ENCODE measurements at places on chromosomes 5 and 9. TPM values are rescaled to one million over a fixed set of nuclear protein-coding genes. Genes with fewer than 3 reads are reported as not detected.
A peak's percentile ranks its signal among the peaks of the same experiment; 100 is the strongest.

GRCh38 chr5:107867266-107867665 lies 196.5 kb upstream of the EFNA5 start:
- no peak for ATAC-seq

DNA sequence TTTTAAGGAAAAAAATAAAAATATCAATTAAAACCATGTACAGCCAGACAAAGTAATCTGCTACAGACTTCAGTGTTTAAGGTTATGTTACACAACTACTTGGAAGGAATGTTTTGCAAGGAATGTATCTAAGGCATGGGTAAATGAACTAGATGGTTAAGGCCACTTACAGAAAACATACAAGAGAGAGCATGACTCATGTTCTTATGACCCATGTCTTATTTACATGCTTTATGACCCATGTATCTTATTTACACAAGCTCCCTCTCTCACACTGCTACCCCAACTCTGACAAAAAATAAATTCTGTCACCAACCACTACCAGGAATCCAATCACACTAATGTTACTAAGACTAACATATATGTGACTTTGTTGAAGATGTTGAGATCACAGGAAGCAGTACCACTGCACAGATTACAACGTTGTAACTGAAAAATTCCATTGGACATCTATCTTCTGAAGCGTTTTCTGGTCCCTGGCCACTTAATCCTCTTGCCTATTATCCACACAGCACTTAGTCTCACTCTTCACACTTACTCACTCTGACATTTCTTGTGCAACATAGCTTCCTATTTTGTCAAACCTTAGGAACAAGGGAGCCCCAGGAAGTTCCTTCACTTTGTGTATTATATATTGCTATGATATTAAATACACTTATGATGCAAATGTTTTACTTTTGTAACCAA lies 1630.1 kb upstream of the C9orf72 start:
- no peak for ATAC-seq

DNA sequence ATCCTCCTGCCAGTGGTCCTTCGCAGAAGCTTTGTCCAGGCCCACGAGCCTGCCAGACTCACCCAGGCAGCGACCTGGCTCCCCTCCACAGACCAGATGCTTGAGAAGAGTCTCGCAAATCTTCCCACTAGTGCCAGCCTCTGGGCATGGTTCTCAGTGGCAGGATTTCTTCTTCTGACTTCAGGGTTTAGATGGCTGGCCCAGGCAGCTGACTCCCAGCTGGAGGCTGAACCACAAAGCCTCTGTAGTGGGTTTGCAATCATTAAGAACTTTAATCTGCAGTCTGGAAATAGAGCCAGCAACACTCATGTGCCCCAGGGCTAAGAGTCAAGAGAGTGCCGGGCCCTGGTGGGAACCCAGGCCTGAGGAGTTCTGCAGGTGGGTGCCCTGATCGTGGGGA lies 90.6 kb upstream of the ICE1 start:
- no peak for ATAC-seq

GRCh38 chr5:168882283-168882682 lies 303.1 kb upstream of the PANK3 start:
- ATAC-seq = no peak

DNA sequence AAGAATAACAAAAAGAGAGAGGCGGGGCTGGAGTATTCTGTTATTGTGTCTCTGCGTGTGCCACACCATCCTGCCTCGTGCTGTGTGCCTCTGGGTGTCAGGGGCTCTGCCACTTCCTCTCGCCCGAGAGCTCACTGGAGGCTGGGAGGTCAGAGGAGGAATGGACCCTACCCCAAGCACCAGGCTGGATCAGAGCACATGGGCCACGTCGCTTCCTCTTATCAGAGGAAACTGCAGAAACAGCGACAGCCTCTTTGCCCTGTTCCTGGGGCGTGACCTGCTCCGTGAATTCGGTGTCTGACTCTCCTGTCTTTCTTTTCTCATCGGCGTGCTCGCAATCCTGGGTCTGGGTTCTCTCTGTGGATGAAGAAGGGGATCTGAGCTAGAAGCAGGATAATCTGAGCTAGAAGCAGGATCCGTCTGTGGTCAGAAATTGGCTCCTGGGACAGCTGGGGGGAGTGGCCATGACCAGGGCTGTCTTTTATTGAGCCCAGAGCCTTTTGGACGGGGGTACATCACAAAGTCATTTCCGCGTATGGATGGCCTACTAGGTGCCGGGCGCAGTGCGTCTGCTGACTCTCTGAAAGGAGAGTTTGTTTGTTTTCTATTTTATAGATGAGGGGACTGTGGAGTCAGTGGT lies 150.3 kb upstream of the COL5A1 start:
- ATAC-seq = no peak

The FLT4 gene
- 0.91 TPM for total RNA-seq

The ARSI gene
- 0.21 TPM for total RNA-seq

DNA sequence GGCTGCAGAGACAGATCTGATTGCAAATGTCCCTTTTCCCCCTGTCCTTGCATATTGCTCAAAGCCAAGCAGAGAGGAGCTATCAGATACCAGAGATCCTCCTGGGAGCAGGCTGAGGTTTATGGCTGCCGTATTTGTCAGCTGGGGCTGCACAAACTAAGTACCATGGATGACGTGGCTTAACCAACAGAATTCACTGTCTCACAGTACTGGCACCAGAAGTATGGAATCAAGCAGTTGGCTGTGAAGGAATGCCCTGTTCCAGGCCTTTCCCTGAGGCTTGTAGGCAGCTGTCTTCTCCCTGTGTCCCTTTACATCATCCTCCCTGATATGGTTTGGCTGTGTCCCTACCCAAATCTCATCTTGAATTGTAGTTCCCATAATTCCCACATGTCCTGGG lies 2.6 kb downstream of the CFAP90 start:
- no peak for ATAC-seq

GRCh38 chr5:53950621-53951020 lies 359.8 kb downstream of the ARL15 start:
- no peak for ATAC-seq

- no peak for ATAC-seq
Measured at GRCh38 chr5:79567926-79568549, 44.2 kb upstream of the TENT2 start.

The S1PR3 gene
- 10.1 TPM for total RNA-seq

DNA sequence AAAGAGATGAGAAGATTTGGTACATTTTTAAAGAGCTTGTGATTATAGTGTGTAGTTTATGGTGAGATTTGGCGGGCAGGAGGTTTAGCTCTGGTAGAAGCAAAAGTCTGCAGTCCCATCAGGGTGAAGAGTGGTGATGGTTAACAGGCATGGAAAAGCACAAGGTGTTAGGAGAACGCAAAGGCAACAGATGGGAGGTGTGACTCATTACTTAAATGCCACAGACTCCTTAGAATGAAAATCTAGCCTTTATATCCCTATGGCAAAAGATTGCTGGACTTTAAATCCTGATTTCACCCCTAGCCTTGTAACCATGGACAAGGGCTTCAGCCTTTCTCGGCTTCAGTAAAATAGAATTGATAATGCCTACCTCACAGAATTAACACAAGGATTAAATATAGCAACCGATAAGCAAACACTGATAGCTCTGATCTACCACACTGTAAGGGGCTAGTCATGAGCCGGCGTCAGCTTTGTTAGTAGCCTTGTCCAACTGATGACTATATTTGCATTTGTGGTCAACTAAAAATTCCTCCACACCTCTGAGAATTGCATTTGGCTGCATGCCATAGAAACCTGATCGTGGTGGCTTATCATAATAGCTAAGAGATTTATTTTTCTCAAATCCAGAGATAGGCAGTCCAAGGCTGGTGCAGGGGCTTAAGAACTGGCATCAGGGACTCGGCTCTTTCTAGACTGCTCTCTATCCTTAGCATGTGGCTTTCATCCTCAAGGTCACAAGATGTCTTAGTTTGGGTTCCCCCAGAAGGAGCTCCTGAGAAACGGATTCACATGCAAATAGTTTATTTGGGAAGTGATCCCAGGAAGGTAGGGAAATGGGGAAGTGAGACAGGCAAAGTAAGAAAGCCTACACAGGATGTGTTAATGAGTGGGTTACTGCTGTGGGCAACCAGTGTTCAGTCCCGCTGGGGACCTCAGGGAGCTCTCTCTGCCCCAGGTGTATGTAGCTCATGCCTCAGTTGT lies 19.6 kb downstream of the MFAP3 start:
- ATAC-seq = peak; percentile 51

- no peak for ATAC-seq
Measured at GRCh38 chr5:83077662-83078261, 415 bp downstream of the XRCC4 start.

- ATAC-seq = no peak
Measured at GRCh38 chr5:132822650-132823480, 7.6 kb downstream of the SHROOM1 start.

The SUSD3 gene
- not detected for total RNA-seq

GRCh38 chr5:50929174-50929573 lies 262.7 kb downstream of the PARP8 start:
- peak; percentile 84 for ATAC-seq

DNA sequence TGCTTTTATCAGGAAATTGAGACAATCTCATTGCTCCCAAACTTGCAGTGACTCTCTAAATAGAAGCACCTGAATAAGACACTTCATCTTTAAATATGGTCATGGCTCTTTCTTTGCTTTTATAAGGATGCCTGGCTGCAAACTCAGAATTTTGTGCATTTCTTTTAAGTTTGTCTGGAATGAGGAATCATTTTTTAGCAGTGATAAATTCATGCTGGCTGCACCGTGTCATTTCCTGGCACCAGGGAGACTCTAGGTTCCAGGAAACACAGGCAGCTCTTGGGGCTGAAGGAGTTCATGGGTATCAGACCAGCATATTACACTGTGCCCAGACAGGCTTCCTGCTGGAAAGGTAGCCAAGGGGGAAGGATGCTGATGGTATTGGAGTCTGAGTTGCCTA lies 109.9 kb downstream of the NUDT12 start:
- no peak for ATAC-seq

The LCN2 gene
- 2.4 TPM for total RNA-seq

DNA sequence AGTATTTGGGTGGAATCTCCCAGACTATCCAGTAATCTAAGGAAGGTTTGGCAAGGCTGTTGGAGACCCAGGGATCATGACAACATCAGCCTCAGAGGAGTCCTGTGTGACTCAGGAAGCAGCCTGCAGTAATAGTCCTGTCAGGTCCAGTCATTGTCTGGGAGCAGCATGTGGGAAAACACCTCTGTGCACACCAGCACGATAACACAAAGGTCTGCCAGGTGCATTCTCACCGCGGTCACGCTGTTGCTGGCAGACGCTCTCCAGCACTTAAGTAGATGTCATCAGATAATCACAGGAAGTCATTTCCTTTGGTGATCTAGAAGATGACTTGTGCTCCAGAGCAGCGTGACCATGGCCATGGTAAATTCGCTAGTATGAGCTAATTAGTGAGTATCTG lies 99.2 kb upstream of the IQGAP2 start:
- ATAC-seq = no peak

GRCh38 chr5:131943916-131944315 lies 1.5 kb downstream of the MEIKIN start:
- ATAC-seq = no peak

DNA sequence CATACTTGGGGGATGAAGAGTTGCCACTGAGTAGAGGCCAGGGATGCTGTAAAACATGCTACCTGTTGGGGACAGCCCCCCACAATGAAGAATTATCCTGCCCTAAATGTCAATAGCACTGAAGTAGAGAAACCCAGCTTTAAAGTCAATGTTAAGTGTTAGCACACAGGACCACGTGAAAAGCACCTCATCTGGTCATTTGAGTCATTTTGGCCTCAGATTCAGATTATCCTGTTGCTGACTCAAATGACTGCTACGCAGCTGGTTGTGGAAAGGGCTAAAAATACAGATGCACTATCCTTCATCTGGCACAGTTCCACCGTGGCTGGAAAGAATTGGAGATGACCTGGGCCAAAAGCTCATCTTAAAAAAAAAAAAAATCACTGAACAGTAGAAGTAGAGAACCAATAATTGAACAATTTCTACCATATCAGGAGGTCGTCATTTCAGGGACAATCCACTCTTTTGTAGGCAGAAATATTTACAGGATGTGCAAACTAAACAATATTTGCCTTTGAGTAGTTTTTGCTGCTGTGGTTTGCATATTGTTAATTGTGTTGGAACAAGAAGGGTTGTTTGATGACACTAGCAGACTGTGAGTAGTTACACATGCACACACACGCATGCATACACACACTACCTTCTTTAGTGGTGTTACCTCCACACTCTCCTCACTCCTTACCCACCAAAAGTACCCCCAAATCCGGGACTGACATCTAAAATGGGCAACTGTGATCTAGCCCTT lies 195.3 kb upstream of the KLF9 start:
- ATAC-seq = no peak

DNA sequence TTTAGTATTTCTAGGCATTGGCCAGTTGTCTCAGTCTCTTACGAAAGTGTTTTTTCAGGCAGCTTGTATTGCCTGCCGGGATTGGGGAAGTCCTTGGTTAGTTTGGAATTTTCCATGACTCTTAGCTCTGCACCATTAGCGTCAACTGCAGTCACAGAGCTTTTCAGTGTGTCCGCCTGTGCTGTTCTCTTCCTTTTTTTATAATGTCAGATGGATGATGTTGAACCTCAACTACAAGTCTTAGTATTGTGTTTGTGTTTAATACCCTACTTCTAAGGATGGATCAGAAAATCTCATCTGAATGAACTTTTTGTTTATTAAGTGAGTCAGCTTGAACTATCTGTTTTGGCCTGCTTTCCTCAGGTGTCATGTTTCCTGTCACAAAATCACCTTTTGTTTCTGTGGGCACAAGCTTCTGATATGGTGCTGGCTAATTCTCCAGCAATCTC lies 33.1 kb downstream of the ATP6V0E1 start:
- no peak for ATAC-seq

The FAM78A gene
- 2.0 TPM for total RNA-seq

- peak; percentile 85 for ATAC-seq
Measured at GRCh38 chr5:171450423-171451331, 31.2 kb downstream of the FGF18 start.

The CARD9 gene
- total RNA-seq = 3.5 TPM

The MUSK gene
- total RNA-seq = 0.81 TPM

The RIMOC1 gene
- total RNA-seq = 26.9 TPM

- no peak for ATAC-seq
Measured at GRCh38 chr5:52177193-52177592, 610.5 kb upstream of the ITGA1 start.
